ENCODE measurements at places on chromosomes 2 and 18.

DNA sequence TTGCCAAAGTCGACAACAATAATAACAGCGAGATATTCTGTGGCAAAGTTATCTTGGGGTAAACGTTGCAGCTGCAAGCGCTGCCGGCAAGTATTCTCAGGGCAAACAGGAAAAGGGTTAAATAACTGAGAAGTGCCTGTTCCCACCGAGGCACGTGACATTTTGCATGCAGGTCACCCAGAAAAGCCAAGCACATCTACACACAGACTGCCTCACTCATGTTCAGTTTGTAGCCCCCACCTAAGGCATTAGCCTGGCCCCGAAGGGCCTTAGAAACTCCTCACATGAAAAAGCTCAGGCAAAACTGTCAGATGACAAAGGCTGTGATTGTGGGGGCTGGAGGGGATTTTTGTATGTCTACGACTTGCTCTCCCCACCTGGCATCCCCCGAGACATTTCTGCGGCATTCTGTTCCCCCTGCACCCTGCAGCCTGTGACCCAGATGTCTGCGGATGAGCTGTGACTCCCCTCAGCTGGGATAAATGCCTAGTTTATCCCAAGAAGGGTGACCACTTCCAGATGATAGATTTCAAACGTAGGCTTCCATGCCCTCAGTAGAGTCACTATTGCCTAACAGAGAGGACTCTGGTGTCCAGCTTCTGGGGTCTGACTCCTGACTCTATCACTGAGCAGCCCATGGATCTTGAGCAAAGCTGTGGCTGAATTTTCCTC, 215.2 kb upstream of the SIX2 start:
- no peak for DNase-seq

DNA sequence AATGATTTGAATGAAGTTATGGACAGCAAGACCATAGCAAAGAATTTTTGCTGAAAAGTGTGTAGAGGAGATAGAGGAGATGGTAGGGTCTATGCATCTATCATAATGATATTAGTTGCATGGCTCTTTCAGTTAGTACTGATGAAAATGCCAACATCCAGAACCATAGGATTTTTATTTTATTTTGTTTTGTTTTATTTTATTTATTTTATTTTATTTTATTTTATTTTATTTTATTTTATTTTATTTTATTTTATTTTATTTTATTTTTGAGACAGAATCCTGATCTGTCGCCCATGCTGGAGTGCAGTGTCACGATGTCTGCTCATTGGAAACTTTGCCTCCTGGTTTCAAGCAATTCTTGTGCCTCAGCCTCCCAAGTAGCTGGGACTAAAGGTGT, 1021.1 kb upstream of the ZEB2 start:
- no peak for DNase-seq

DNA sequence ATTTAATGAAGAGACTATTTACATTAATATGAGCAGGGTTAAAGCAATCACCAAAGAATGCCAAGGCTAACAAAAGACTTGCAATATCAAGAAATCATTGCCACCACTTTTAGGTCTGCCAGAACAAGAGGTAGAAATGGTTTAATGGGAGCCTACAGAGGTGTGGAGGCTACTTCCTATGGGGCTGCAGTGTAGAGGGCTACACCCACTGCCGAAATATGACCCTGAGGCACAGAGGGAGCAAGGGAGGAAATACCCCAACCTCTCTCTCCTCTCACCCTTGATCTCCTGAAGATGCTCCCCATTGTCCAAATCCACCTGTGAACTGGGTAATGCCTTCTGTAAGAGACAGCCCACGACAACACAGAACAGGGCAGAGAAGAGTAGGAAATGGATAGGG, 315.4 kb downstream of the SMAD2 start:
- no peak for DNase-seq

- no peak for DNase-seq
These were observed 2.6 kb upstream of the HOXD11 start for GRCh38 chr2:176104316-176105077.

- DNase-seq = no peak
These were observed 135.4 kb downstream of the NBAS start for GRCh38 chr2:15425712-15426111.

DNA sequence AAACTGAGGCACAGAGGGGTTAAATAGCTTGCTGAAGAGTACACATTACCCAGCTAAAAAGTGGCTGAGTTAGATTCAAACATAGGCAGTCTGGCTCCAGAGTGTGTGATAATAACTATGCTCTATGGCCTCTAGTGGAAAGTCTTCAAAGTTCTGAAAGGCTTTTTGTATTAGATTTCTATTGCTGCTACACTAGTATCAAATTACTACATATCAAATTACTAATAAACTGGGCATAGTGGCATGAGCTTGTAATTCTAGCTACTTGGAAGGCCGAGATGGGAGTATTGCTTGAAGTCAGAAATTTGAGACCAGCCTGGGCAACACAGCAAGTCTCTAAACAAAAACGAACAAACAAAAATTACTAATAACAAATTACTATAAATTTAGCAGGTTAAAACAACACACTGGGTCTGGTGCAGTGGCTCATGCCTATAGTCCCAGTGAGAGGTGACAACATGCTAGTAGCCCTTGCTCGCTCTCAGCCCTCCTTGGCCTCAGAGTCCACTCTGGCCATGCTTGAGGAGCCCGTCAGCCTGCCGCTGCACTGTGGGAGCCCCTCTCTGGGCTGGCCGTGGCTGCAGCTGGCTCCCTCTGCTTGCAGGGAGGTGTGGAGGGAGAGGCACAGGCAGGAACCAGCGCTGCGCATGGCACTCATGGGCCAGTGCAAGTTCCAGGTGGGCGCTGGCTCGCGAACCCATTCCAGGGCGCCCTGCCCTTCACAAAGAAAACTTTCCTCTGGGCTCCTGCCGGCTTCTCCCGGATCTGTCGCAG, 38.2 kb upstream of the TWSG1 start:
- no peak for DNase-seq

DNA sequence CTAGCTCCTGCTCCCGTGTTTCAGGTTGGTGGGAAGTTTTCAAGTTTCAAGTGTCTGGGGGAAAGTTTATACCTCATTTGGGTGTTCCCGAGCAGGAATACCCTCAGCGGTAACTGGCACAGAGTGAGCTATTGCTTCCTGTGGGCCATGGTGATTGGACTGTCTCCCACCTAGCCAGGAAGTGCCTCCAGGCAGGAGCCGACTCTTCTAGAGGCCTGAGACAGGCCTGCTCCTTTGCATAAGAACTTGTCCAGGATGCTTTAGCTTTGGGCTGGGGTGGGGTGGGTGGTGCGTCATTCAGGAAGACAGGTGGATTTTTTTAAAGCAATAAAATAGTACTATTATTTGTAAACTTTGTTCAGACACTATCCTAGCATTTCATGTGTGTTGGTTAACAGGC, 23.5 kb upstream of the DNMT3A start:
- DNase-seq = no peak

DNA sequence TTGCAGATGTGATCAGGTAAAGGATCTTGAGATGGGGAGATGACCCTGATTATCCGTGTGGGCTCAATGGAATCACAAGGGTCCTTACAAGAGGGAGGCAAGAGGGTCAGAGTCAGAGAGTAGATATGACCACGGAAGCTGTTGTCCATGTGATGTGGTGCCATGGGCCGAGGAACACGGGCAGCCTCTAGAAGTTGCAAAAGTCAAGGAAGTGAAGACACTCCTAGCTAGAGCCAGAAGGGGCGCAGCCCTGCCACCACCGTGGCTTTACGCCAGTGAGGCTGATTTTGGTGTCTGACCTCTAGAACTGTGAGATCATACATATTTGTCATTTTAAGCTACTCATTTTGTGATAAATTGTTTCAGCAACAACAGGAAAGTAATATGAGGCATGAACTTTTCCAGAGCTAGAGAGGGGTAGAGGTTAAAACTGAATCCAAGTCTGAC, 114.4 kb downstream of the CAPN13 start:
- DNase-seq = no peak

Measured in CD8-positive, alpha-beta T cell (primary cell).